ENCODE measurements at places on chromosomes 7 and 10.

DNA sequence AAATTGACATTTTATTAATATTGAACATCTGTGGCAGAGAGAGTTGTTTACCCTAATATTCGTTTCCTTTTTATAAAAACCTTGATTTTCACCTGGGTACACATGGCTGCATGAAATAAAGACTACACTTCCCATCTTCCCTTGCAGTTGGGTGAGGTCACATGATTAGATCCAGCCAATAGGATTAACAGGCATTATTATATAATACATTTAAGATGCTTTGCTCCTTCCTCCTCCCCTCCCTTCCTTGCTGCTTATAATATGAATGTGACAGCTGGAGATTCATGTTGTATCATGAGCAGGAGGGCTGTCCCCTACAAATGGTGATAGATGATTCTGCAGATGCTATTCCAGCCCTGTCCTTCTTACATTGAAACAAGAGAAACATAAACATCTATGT is 146.6 kb downstream of the SH2D4B start:
- DNase-seq, result no peak

- DNase-seq, result no peak
Observed at GRCh38 chr7:159033473-159033825, 111.2 kb downstream of the VIPR2 start.

DNA sequence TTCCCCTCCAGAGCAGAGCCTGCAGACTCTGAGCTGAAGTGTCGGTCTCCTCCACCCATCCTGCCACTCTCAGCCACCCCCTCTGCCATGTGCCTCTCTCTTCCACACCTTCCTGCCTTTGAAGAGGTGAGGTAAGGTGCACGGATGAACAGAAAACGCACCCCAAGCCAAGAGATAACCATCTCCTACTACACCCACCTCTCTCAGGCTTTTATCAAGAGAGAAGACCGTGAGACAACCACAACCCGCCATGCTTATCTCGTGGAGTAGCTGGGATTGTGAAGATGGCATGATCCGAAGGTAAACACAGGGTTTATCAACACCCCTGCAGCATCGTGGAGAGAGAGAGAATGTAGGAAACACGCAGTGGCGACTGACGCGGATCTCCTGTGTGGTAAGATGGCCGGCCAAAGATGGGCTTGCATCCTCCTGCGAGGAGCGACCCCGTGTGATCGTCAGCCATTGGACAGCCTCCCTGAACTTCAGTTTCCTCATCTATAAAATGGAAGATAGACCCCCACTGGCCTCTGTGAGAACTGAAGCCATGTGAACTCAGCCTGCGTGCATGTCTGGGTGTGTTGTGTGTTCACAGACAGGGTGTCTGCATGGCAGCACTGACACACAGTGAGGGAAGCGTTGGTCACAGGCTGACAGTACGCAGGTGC is 219.0 kb downstream of the DIP2C start:
- no peak for DNase-seq

GRCh38 chr7:95334447-95334846 is 10.1 kb upstream of the PON1 start:
- peak; percentile 57 for DNase-seq

DNA sequence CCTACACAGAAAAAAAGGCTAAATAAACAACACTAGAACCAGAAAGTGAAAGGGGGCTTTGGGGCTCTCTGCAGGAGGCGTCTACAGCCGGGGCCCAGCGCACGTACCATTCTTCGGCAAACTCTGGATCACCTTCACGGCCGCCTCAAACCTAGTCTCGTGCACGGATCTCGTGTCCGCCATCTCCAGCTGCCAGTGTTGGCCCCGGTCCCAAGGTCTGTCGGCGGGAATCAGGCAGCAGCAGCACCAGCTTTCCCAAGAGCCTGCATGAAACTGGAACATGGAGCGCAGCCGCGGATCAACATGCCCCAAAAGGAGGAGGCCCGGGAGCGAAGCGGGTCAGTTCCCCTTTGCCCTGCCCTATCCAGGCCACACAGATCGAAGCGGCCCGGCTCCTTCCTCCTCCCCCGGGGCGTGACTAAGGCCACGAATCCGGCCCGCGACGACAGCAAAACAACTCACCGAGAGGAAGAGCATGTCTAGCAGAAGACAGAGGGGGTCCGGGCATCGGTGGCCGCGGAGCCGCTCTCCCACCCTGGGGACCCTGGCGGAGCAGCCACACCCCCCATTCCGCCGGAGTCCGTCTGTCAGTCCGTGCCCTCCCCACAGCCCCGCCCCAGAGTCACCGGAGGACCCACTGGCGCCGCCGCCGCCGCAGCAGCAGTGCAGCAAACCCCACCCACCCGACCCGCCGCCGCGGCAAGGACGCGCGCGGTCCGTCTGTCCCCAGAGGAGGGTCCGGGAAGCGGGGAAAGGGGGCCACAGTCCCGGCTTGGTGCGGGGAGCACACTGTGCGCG is at the start of gene ACBD5:
ACBD5 (minus strand) TSS at position 586 of the 798 bp plus-strand sequence; CDS start at position 477, 109 bp downstream.
- peak; percentile 77 for DNase-seq

Measured in fibroblast of skin of abdomen (primary cell).